ENCODE measurements at places on chromosomes 2 and 18.

GRCh38 chr2:144950899-144951560, 431.1 kb upstream of the ZEB2 start:
- peak; percentile 42 for DNase-seq

- no peak for DNase-seq
Measured at GRCh38 chr2:161980976-161981375, 93.0 kb downstream of the DPP4 start.

DNA sequence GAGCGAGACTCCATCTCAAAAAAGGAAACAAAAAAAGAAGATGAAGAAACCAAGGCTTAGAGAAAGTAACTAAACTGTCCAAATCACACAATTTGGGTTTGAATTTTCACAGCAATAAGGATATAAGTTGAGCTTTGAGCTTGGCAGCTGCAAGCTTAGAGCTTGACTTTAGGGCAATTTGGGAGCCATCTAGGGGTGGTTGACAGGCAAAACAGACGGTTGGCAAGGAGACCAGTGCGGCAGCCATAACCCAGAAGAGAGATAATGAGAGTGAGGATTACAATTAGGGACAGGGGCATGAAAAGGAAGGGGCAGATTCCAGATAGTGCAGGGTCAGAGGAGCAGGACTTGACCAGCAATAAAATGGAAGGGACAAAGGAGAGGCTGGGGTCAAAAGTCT, 382.2 kb upstream of the HNRNPA3 start:
- no peak for DNase-seq

DNA sequence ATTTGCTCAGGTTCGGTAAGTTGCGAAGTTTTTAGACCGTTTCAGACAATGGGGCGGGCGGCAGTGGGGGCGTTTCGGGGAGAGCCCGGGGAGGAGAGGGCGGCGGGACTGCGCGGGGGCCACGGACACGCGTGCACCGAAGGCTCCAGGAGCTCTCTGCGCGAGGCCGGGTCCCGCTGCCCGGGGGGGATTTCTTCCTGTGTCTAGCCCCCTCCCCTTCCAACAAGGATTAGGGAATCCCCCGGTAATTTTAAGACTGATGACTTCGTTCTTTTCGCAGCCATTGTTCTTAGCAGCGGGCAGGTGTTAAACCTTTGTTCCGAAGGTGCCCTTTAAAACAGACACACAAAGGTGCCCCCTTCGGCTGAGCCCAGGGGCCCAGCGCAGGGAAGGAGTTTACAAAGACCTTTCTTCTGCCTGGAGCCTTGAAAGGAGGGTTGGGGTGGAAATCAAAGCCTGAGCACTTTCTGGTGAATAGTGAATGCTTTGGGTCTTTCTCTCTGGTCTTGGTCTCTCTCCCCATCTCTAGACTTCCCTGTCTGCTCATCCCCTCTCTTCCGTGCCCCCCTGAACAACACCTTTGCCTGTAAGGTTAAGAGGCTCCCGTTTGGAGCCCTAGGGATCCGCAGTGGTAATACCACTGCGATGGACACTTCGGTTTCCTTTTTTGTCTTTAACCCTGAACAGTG, 2.1 kb downstream of the TRIB2 start:
- no peak for DNase-seq

GRCh38 chr2:147348931-147349555, 495.8 kb upstream of the ACVR2A start:
- no peak for DNase-seq

GRCh38 chr2:217494557-217494956, 508.2 kb downstream of the TNS1 start:
- DNase-seq: no peak

DNA sequence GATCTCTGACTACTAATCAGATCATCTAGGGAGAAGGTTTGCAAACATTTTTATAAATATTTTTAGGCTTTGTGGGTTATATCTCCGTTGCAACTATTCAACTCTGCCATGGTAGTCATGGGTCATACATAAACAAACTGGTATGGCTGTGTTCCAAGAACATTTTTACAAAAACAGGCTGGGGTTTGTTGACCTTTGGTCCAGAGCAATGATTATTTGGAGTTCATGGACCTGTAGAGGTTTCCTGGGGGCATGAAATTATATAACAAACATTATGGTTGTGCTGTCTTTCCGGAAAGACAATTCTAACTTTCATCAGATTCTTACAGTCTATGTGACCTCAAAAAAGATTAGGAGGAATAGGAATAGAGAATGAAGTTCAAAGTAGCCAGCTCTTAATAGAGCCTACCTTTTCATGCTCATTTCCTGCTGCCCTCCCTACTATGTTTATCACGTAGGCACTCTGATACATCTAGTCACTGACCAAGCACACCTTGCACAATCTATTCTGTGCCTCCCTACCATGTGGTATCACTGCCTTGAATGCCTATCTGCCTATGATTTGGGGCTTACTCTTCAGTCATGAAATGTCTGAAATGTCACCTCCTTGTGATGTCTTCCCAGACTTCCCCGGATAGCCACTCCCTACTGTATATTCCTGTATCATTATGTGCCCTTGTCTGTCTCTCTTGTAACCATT, 102.4 kb upstream of the SCN1A start:
- no peak for DNase-seq

DNA sequence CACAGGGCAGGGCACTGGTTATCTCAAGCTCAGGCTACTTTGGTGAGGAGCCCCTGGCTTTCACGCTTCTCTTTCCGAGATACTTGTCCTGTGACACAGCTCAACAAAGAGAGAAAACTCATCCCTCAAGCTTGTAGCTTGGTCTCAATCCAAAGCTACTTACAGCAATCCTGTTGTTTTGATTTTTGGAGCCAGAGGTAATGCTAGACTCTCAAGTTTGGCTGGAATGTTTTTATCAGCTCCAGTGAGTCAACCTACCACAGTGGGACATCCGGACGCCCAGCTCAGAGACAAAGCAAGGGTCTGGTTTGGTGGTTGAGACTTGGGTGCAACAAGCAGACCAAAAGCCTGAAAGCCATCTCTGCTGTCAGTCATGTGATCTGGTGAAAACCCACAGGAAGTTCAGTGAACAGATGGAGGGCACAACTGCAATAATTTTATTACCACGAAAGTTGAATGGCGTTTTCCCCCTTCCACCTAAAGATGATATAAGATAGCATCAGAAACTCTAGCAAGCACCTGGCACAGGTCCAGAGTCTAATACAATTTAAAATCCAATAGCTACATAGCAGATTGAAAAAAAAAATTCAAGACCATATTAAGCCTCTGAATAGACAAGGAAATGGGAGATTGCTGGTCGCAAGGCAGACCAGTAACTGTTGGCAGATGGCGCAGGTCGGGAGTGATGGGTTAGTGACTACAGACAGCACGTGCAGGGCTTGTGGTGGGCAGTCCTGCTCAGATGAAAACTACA, 102.3 kb upstream of the SMAD7 start:
- DNase-seq: peak; percentile 42

DNA sequence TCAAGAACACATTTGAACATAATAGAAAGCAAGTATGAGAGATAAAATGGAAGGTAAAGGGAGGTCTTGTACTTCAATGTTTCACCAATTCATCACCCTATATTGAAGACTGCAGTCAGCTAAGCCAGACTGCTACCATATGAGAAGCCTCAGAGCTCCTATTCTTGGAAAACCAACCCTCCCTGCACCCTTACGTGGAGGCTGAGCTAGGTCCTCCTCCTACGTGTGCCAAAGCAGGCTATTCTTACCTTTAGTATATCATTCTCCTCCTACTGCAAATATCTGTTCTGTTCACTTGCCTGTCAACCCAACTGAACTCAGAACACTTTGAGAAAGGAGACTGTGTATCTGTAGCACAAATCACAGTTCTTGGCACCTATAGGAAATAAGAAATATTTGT, 255.8 kb upstream of the HNRNPA3 start:
- no peak for DNase-seq

DNA sequence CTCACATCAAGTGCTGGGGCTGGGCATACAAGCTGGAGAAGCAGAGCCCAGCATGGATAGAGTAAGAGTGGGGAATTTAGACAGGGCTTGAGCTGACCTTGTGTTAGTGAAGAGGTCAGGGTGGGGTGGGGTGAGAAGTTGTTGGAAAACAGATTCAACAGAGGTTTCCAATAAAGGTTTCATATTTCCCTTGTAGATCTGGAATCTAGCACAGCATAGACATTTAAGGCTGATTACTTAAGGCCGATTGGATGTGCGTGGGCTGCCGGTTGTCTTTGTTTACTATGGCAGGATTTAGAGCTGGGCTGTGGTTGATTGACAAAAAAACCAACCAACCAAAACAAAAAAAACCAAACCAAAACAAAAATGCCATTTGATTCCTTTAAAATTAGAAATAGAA, 114.9 kb upstream of the SEC11C start:
- no peak for DNase-seq

- DNase-seq: no peak
Measured at GRCh38 chr2:29420999-29421782, 306.0 kb downstream of the CLIP4 start.

- no peak for DNase-seq
Measured at GRCh38 chr2:157627594-157628476, 829 bp downstream of the ACVR1C start.

DNA sequence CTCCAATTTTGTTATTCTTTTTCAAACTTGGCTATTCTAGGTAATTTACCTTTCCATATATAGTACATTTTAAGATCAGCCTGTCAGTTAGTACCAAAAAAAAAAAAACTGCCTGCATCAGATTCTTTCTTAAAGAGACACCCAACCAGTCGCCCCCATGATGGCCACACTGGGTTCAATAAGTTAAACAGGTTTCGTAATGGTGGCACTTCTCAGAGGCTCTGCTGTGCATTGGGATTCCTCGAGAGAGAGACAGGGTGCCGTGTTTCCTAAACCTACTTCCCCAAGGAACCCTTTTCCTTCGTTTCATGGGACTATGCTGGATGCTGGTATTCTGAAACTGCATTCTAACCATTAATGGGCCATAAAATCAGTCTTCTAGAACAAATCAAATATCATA, 37.4 kb downstream of the MYO7B start:
- DNase-seq: no peak

DNA sequence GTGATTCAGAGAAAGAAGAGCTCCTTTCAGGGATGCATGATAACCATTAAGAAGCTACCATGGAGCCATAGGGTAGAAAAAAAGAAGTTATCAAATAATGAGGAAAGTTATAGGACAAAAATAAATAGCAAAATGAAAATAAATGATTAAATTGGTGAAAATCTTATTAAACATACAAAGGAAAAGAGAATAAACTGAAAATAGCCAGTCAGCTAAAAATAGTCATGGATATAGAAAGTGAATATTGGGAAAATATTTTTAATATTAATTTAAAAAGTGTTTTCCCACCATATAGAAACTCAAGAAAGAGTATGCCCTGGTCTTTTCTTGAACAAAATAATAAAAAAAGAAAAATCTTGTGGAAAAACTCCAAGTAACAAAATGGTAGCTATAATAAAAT, 209.2 kb upstream of the CDH19 start:
- no peak for DNase-seq

DNA sequence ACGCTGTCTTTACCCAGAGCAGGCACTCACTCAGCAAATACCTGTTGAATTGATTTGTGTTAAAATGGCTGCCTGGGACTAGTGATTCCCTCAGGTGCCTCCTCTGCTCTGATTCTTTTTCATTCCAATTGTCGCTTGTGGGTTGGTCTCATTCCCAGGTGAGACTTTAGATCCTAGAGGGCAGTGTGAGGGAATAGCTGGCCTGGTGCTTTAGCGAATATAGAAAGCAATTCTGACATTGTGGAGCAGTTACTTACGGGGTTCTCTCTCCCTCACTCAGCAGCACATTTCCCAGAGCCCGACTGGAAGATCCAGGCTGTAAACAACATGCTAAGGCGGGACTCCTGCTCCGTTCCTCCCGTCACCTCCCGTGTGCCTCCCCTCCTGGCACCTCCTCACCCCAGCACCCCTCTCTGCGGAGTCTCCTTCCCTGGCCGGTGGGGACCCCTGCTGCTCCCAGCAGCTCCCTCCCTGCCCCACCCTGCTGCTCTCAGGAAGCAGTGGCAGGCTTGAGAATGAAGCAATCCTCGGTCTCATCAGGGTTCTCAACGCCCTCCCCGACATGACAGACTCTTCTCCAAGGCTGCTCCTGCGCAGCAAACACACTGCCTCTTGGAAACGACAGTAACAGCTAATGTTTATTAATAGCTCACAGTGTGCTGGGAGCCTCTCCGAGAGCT, 26.9 kb downstream of the CELF4 start:
- no peak for DNase-seq

GRCh38 chr2:46815121-46815802, 100.3 kb downstream of the MCFD2 start:
- DNase-seq: no peak

GRCh38 chr2:165970663-165971062, 17.1 kb upstream of the TTC21B start:
- no peak for DNase-seq

- no peak for DNase-seq
Measured at GRCh38 chr18:32548688-32549087, 78.0 kb upstream of the GAREM1 start.

GRCh38 chr2:150309311-150310080, 178.0 kb downstream of the RND3 start:
- DNase-seq: no peak

DNA sequence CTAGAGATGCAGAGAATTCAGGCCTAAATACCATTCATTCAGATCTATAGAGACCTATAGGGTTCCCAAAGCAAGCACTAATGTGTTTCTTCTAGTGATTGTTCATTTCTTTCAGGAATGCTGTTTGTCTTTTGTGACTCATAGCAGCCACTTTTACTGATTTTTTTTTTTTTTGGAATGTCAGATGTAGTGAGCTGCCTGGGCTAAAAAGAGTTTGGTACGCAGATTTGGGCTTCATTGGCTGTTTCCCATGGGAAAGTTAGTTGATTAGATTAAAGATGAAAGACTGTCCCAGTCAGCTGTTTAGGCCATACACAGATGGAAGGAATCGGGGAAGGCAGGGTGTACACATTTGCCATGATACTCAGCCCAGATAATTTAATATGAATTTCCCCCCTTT, 87.6 kb downstream of the CDC42EP3 start:
- no peak for DNase-seq

DNA sequence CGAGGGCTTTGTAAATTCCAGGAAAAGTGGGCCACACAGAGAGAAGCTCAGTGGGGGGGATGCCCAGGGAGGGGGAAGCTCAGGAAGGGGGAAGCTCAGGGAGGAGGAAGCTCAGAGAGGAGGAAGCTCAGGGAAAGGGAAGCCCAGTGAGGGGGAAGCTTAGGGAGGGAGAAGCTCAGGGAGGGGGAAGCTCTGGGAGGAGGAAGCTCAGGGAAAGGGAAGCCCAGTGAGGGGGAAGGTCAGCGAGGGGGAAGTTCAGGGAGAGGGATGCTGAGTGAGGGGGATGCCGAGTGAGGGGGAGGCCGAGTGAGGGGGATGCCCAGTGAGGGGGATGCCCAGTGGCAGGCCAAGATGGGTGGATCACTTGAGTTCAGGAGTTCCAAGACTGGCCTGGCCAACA, 821 bp upstream of the CHRNG start:
- no peak for DNase-seq

- no peak for DNase-seq
Measured at GRCh38 chr2:120764492-120764891, 28.8 kb downstream of the GLI2 start.

GRCh38 chr18:12860530-12860929, 23.5 kb downstream of the PTPN2 start:
- DNase-seq: no peak

- DNase-seq: no peak
Measured at GRCh38 chr2:10883801-10884478, 27.8 kb upstream of the KCNF1 start.

Measured in H54 (cell line).